ENCODE measurements at places on chromosomes 3 and 15.
A peak's percentile ranks its signal among the peaks of the same experiment; 100 is the strongest.

- DNase-seq: no peak
These were observed 120.1 kb upstream of the SMAD3 start for GRCh38 chr15:66945286-66945685.

- DNase-seq: no peak
These were observed 6.3 kb downstream of the CMTM7 start for GRCh38 chr3:32397941-32398340.

DNA sequence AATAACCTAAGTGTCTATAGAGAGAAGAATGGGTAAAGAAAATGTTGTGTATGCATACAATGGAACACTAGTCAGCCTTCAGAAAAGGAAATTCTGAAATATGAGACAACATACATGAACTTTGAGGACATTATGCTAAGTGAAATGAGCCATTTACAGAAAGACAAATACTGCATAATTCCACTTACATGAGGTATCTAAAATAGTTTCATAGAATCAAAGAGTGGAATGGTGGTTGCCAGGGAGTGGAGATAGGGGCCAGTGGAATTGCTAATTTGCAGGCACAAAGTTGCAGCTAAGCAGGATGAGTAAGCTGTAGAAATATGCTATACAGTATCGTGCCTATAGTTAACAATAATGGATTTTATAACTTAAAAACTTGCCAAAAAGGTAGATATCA is 779.6 kb upstream of the ARPP21 start:
- peak; percentile 45 for DNase-seq

- DNase-seq: no peak
These were observed 445.2 kb downstream of the SQOR start for GRCh38 chr15:46080016-46080415.

- no peak for DNase-seq
These were observed 291.2 kb downstream of the FAM43A start for GRCh38 chr3:194976874-194977273.

DNA sequence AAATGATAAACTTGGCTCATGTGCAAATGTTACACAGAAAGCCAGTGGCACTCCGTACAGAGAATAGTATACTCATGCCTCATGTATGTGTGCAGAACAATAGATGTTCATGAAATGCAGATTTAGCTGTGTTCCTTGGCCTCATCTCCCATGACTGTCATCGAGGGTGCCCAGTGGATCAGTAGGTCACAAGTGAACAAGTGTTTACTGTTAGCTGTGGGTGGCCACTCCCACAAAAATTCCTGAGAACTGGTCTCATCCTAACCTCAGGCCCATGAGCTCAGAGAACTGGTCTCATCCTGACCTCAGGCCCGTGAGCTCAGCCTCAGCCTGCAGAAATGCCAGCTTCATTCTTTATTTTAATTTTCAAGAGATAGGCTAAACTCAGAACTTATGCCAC is 124.1 kb downstream of the GADL1 start:
- peak; percentile 76 for DNase-seq

GRCh38 chr15:66851311-66852063 is 149.5 kb downstream of the SMAD6 start:
- DNase-seq: no peak

DNA sequence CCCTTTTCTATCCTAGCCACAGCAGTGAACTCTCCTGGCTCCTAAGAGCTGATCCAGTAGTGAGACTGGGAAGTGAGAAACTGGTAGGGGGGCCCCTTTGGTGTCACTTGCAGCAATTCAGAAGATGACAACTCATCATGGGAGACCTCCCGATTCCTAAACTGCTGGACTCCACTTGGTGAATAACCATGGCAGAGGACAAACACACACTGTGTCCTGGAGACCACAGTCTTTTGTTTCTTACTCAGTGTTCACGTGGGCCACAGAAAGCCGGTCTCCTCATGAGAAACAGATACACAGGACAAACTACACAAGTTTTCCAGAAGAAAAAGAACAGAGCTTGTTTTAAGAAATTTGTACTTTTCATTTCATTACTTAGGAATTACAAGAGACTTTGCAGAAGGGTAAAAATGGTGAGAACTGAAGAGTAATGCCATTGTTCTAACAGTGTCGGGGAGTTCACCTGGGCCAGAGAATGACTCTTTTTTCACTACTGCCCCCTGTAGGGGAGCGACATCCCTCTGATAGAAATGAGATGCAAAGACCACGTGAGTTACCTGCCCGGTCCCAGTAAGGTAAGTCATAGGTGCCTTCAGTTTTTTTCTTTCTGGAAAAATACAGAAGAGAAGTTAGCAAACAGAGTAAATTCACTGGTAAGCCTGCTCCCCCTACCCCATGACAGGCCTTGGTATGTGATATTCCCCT is 38.1 kb downstream of the ST3GAL6 start:
- no peak for DNase-seq

- DNase-seq: no peak
These were observed 175.0 kb downstream of the FAM43A start for GRCh38 chr3:194860725-194861124.

DNA sequence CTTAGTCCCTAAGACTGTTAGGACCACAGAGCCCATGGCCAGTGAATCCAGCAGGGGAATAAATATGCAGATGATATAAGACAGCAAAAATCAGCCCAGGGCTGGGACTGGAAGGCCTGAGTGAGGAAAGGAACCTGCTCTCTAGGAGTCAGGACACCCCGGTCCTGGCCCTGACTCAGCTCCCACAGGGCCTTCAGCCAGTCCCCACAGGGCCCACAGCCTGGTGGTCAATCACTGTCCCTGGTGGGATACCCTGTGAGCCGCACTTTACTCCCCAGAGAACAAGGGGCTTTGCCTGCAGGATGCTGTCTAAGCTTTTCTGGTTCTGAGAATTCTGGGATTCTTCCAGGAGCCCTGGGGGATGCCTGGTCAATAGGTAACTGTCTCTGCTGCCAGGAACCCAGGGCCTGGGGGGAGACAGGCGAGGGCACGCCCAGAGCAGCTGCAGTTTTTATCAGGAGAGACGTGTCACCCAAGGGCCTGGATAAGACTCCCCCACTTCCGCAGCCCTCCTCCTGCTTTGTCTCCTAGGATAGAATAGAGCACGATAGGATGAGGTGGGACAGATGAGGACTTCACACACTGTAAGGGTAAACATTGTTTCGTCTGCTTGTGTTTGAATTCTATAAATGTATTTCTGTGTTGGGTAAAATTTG is 49.5 kb upstream of the MCF2L2 start:
- no peak for DNase-seq

GRCh38 chr3:156040041-156040440 is 80.3 kb upstream of the KCNAB1 start:
- no peak for DNase-seq

GRCh38 chr15:92809880-92810361 is 90.2 kb upstream of the CHD2 start:
- DNase-seq: no peak

DNA sequence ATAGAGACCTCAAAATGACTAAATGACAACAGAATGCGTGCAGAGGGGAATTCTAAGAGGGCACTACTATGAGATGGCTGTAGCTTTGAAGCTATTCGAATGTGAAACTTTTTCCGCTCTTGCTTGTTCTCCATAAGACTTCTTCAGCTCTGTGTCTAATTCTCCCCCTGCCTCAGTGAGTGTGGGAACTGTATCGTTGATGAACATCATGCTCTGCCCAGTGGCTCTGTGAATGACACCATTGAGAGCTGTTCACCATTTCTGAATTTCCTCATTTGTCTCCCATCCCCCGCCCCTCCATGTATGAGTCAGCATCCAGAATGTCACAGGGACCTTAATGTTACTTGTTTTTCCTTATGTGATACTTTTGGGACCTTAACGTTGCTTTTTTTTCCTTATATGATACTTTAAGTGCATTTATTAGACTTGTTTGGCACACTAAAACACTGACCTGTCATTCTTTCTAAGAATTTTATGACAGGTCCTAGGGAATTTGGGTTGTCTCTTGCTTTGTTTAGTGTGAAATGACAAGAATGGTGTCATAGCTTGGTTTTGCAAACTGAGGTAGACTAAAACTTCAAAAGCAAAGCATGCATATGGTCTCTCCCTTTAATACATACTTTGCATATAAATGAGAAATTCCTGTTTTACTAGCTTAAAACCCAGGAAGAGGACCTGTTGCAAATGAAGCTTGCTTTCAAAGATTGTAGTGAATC is 99.6 kb downstream of the FNDC3B start:
- no peak for DNase-seq

GRCh38 chr3:62378311-62378789 is 5.0 kb upstream of the FEZF2 start:
- DNase-seq: no peak

DNA sequence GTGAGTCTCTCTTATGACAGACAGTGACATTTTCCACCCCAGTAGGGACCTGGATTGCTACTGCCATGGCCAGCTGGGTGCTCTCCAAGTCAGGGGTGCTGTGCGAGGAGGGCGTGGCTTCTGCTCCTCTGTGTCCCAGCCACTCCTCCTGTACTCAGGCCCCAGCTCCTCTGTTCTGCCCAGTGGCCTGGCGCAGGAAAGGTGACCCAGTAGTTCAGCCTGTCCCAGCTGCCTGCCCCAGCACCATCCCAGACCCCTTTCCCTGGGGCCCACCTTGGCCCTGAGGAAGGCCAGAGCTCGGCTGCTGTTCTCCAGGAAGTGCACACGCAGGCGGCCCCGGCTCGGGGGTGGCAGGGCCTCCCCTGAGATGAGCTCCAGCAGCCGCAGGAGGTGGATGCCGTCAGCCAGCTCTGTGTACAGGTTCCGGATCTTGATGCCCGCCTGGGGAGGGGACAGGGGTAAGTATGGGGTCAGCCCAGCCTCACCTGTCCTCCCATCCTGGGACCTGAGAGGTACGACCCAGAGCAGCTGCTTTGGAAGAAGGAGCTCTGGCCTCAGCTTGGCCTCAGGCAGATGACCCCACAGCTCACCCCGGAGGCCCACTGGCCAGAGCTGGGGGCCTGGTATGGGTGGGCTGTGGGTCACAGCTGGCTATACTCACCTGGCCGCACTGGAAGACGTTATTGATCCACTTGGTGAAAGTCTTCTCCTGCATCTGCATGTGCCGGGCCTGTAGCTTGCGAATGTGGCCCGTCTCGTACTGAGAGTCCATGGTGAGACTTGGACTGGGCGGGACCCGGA is 1.0 kb downstream of the SPTBN5 start:
- no peak for DNase-seq

DNA sequence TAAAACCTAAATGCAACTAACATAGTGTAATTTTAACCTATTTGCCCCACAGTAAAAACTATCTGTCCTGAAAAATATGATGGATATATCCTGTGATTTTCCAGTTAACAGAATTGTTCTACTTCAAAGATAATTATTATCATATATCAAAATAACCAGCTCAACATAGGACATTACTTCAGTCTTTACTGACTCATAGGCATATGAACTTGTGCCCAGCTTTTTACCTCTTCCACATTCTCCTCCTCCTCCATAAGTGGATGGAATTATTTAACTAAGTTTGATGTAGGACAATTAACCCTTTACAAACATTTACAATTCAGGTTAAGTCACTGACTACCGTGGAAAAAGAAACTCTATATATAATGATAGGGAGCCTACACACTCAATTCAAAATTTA is 22.9 kb upstream of the USF3 start:
- DNase-seq: no peak

DNA sequence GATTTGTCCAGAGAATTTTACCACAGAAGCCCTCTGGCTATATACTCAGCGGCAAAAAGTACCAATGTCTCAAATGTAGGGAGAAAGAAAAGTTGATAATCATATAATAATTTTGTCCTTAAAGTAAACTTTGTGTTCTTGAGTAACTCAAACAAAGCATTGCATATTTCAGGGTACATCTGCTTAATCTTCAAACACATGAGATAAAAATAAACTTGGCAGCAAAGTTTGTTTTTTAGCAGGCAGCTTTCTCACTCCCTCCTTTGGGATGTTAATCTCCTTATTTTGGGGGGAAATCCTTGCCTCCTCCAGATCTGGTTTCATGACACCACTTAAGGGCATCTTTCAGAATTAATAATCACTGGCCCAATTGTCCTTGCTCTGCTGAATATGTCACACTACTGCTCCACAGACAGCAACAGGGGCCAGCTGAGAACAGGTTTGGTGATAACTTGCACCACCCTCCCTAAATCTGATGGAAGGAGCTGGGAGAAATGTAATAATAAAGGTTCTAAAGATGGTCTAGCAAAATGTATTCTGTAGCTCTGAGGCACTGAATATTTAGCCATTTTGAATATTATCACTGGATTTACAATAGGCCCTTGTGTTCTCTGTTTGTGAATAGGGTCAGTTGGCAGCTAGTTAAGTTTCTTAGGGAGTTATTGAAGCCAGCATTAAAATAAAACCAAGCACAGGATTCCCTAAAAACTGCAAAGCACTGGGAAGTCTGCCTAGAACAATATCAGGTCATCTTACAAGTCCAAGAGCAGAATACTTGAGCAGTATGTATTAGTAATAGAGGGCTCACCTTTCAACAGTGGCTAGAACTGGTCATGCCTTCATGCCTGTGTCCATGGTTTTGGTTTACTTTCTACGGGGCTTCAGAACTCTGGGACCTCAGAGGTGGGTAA is 79.2 kb downstream of the EFL1 start:
- DNase-seq: no peak

DNA sequence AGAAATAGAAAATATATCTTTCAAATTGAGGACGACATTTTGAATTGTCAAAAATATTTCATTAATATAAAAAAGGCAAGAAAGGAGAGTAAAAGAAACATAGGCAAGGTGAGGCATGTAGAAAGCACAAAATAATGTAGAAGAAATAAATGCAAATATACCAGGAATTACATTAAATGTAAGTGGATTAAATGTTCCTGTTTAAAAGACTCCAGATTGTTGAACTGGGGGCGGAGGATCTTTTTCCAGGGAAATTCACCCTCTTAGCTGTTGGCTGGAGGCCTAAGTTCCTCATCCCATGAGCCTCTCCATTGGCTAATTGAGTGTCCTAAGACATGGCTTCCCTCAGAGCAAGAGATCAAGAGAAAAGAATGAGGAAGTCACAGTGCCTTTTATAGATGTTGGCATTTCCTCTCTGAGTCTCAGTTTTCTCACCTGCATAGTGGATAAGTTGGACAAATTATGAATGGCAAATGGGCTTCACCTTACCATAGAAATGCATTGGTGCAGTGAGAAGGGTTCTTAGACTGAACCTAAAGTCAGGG is 147.4 kb upstream of the SMAD3 start:
- no peak for DNase-seq

DNA sequence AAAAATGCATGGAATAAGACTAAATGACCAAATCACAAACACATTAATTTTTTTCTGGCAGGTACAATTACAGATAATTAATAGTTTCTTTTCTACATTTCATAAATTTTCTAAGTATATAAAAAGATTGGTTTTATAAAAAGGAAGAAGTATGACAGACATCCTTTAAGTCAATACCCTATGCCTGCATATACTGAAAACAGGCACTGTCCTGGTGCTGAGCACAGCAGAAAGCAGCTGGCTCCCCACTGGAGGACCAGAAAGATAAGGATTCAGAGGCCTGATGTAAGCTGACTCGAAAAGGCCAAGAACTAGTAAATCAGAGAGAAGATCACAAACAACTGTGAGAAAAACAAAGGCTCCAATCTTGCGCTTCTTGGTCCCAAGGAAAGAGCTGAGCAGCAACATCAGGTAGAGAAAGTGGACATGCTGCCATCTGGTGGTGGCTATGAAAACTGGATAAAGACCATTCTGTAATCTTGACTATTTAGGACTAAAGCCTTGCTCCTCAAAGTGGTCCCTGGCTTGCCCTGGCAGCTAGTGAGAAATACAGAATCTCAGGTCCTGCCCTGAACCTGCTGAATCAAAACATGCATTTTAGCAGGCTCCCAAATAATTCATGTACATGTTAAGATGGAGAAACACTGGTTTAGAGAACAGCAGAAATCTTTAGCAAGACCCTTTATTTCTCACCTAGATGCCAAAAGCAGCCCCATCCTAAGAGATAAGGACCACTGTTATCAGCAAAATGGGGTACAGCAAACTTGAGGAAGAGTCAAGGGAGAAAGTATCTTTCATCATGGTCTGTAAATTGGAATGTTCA is 76.0 kb downstream of the TRANK1 start:
- DNase-seq: peak; percentile 28
